Naive thymus-derived CD4-positive, alpha-beta T cell (primary cell): ENCODE measurements at places on chromosomes 16 and 17. TPM values are rescaled to one million over a fixed set of nuclear protein-coding genes. Genes with fewer than 3 reads are reported as not detected.

DNA sequence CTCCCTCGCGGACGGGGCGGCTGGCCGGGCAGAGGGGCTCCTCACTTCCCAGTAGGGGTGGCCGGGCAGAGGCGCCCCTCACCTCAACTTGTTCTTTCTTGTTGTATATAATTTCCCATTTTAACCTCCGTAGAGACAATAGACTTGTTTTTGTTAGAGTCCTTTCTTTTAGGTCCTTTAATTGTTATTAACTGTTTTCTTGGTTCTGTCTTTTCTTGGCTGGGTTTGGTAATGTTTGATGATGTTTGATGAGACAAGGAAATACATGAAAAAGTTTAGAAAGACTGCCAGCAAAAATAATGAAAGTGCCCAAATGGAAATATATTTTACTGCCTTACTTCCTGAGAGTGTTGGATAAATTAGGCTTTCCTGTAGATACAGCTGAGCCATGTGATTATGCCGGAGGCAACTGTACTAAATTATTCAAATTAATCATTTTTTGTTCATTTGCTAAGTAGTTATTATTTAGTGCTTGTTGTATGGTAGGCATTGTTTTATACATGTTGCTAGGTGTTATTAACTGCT, 30.9 kb downstream of the PRPSAP2 start:
- no peak for DNase-seq

SMIM22 gene
- total RNA-seq: not detected

DNA sequence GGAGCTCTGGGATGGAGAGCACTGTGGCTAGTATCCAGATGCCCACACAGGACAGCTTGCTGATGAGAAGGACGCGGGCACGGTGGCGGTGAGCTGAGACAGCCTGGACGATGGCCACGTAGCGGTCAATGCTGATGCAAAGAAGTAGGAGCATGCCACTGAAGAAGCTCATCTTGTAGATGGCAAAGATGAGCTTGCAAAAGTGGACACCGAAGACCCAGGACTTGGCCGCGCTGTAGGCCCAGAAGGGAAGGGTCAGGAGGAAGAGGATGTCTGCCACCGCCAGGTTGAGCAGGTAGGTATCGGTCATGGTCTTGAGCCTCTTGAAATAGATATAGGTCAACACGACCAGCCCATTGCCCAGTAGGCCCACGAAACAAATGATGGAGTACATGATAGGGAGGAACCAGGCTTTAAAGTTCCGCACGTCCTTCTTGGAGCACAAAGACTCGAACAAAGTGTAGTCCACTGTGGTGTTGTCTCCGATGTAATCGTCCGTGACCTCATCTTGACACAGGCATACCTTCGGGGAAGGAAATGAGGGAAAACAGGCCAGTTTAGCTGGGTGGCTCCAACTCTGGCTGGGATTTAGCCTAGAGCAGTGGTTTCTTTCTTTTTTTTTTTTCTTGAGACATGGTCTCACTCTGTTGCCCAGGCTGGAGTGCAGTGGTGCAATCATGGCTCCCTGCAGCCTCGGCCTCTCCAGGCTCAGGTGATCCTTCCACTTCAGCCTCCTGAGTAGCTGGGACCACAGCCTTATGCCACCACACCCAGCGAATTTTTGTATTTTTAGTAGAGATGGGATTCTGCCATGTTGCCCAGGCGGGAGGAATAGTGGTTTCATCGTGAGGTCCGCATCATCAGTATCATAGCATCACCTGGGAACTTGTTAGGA, 9.7 kb downstream of the CCR7 start:
- no peak for DNase-seq

DNA sequence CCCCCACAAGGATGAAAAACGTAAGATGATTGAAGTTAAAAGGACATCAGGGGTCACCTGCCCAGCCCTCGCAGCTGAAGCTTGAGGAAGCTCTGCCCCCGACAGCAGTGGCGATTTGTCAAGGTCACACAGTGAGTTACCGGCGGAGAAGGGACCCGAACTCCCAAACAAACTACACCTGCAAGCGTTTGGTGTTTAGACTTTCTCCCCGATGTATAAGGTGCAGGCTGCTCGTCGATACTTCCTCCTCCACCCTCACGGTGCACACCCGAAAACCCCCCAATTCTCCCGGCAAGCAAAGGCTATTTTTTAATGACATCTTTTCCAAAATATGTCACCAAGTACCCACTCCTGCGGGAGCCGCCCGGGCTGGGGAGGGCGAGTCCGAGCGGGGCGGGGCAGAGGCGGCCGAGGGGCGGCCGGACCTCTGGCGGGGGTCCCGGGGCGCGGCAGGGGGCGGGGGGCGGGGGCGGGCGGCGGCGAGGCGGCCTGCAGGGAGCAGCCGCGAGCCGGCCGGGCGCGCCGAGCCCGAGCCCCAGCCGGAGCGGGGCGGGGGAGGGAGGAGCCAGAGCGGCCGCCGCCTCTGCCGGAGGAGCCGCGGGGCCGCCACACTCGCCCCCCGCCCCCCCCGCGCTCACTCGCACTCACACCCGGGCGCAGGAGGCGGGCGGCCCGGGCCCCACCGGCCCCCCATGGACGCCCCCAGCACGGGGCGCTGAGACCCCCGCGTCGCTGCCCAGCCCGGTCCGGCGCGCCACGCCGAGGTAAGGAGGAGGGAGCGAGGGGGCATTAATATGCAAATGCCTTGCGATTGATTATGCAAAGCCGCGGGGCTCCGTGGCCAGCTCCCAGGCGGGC, at the start of gene THRA:
Gene THRA, plus strand, starts transcription at position 637 of the 858 bp plus-strand sequence. CDS start 11,524 bp downstream, outside the sequence.
- DNase-seq: peak; percentile 73

UTS2R gene
- not detected for total RNA-seq

- DNase-seq: no peak
Observed at GRCh38 chr17:46035112-46035818, 36.2 kb downstream of the STH start.

- no peak for DNase-seq
Observed at GRCh38 chr16:60060731-60061130, 1326.6 kb upstream of the GOT2 start.

GRCh38 chr17:37438141-37438540, 31.5 kb downstream of the TADA2A start:
- no peak for DNase-seq

- DNase-seq: no peak
Observed at GRCh38 chr17:76791053-76791980, 53.4 kb downstream of the MFSD11 start.

DNA sequence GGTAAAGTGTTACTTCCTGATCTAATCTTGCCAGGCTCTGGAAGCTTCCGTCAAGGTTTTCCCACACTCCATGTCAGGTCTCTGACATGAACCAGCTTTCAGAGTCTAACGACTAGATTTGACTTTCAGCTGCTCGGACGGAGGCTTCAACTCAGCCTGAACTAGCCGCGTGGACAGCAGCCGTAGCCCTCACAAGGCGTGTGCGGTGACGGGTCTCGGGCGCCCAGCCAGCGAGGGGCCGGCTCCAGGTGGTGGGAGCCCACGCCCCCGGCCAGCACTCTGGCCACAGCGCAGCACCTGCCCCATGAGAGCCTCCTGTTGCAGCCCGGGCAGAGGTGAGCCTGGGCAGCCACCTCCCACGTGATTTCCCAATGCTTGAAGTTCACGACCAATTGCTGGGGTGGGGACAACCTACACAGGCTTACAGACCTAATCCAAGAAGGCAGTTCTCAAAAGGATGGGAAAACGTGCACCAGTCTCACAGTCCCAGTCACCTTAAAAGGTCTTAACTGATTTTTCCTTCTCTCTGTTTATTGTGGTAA, 45.5 kb downstream of the TBC1D16 start:
- no peak for DNase-seq

HCRT gene
- not detected for total RNA-seq

- no peak for DNase-seq
Observed at GRCh38 chr17:19335951-19336631, 26.4 kb downstream of the B9D1 start.

GRCh38 chr16:10333321-10334032, 52.4 kb upstream of the ATF7IP2 start:
- DNase-seq: no peak

DNA sequence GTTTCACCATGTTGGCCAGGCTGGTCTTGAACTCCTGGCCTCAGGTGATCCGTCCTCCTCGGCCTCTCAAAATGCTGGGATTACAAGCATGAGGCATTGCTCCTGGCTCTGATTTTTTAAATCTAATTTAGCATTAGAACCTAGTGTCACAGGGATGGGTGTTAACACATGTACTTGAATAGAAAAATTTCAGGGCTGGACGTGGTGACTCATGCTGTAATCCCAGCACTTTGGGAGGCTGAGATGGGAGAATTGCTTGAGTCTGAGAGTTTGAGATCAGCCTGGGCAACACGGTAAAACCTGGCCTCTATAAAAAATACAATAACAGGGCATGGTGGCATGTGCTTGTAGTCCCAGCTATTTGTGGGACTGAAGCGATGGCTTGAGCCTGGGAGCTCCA, 6.0 kb upstream of the RNF135 start:
- DNase-seq: no peak

- peak; percentile 47 for DNase-seq
Observed at GRCh38 chr17:32350666-32351418, 885 bp downstream of the ZNF207 start.

GRCh38 chr17:35164716-35165115, 17.1 kb downstream of the UNC45B start:
- DNase-seq: no peak

MT3 gene
- total RNA-seq: not detected

DNA sequence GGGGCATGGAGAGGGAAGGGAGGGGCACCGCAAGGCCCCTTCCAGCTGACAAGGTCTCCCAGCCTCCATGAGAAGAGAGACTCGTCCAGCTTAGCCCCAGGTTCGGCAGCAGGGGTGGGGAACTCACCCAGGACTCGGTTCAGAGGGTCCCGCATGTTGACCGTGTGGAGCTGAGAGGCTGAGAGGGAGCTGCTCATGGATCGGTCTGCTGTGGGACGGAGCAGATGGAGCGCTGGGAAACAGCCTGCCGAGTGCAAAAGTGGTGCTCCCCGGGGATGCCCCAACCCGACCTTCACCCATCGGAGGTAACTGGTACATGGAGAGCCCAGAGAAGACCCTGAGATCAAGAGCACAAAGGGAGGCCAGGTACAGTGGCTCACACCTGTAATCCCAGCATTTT, 4.9 kb downstream of the CSF3 start:
- no peak for DNase-seq

GRCh38 chr17:64115822-64116534, 14.0 kb downstream of the ERN1 start:
- no peak for DNase-seq

- no peak for DNase-seq
Observed at GRCh38 chr17:36901506-36901905, 35.8 kb upstream of the LHX1 start.

PRSS36 gene
- 1.9 and 2.1 TPM in 2 replicates for total RNA-seq

DNA sequence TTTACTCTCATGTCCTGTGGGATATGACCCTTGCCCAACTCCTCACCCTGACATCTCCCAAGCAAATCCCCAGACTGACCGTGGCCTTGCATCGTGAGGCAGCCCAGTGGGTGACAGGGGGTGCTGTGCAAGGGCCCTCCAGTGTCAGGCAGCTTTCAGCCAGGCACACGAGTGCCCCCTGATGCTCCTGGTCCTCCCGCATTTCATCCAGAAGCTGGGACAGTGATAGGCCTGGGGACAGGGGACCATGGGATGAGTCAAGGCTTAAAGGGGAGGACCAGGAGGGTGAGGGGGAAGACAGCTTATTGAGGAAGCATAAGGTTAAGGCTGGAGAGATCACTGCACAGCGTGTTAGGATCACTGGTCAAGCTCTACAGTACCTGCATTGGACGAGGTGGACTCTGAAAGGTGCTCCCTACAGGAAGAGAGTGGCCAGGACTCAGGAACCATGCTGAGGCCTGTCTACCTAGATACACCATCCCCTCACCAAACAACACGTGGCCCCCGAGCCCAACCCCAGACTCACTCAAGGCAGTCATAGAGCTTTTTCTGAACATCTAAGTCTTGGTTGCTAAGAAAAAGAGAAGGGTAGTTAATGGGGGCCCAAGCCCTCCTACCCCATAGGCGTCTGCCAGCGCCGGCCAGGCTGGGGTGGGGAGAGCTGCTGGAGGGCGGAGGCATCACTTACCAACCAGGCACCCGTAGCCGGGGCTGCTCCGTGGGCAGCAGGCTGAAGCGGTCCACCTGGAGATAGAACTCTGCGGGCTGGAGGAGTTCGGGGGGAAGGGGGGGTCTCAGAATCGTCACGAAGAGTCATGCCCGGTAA, 998 bp downstream of the ACD start:
- DNase-seq: no peak

- DNase-seq: no peak
Observed at GRCh38 chr17:58993311-58993710, 113.4 kb downstream of the TRIM37 start.

- no peak for DNase-seq
Observed at GRCh38 chr17:69916761-69917160, 158.3 kb upstream of the KCNJ16 start.

- no peak for DNase-seq
Observed at GRCh38 chr17:17672453-17673368, 8.5 kb upstream of the RAI1 start.

GRCh38 chr17:58325289-58325726, 3.3 kb downstream of the TSPOAP1 start:
- no peak for DNase-seq

EFCAB5 gene
- 0.64 and 2.4 TPM in 2 replicates for total RNA-seq

DNA sequence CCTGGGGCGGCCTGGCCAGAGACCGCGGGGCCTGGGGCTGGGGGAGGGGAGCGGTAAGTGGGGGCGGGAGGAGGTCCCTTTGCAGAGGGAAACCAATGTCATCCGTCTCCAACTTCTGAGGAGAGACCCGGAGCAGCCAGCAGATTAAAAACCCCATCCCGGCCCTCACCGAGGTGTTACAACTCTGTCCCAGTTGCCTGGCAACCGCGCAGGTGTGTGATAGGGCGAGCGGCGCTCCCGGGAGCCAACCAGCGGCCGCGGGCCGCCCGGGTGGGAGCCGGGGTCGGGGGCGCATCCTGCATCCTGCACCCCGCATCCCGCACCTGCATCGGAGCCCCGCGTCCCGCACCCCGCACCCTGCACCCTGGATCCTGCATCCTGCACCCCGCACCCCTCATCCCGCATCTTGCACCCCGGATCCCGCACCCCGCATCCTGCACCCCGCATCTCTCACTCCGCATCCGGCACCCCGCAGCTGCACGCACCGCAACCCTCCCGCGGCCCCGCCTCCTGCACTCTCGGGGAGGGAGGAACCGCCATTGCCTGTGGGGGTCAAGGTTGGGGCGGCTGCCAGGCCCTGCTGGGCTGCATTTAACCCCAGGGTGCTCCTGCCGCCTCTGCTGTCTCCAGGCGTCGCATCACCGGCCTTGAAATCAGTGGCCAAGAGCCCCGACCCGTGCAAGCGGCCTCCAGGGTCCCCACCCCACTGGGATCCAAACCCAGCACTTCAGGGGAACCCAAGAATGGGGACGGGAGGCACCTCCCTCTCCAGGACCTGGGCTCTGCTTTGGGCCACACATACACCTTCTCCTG, 47.3 kb downstream of the RTN4RL1 start:
- no peak for DNase-seq

DNA sequence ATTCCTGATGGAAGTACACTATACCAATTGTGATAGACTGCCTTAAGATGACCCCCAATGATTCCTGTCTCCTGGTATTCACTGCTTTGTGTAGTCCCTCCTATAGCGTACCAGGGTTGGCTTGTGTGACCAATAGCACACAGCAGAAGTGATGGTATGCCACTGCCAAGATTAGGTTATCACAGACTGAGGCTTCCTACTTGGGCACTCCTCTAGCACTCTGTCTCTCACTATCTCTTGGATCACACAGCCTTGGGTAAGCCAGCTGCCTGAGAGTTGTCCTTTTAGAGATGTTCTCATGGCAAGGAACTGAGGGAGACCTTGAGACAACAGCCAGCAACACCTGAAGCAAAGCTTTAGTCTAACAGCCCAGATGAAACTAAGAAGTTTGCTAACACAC, 12.7 kb upstream of the AMFR start:
- no peak for DNase-seq

- DNase-seq: no peak
Observed at GRCh38 chr17:4944554-4945175, 3.7 kb downstream of the PFN1 start.

- DNase-seq: no peak
Observed at GRCh38 chr16:49832177-49832576, 23.7 kb downstream of the ZNF423 start.

SPNS2 gene
- total RNA-seq: 0.56 TPM
